ENCODE measurements at places on chromosomes 3 and 15. TPM values are rescaled to one million over a fixed set of nuclear protein-coding genes. Genes with fewer than 3 reads are reported as not detected.

VGLL3 gene
- total RNA-seq, result 2.0 TPM

ROPN1 gene
- total RNA-seq, result not detected

FGF7 gene
- 1.2 TPM for total RNA-seq

GXYLT2 gene
- 4.7 TPM for total RNA-seq

CDV3 gene
- total RNA-seq, result 89.2 TPM

RNF111 gene
- 34.4 TPM for total RNA-seq

SAMMSON gene
- not detected for total RNA-seq

LSAMP gene
- 97.1 TPM for total RNA-seq

KCNAB1 gene
- total RNA-seq, result 19.9 TPM

CLDN18 gene
- under 0.01 TPM for total RNA-seq

DUOX1 gene
- total RNA-seq, result not detected

GCNT3 gene
- total RNA-seq, result under 0.01 TPM

SHF gene
- total RNA-seq, result 46.7 TPM

ISL2 gene
- not detected for total RNA-seq

LYZL4 gene
- not detected for total RNA-seq

DPPA2 gene
- total RNA-seq, result not detected

HHLA2 gene
- total RNA-seq, result not detected

SYNPR gene
- 44.5 TPM for total RNA-seq

Data from temporal lobe (tissue), 4 donors.